ENCODE measurements at places on chromosomes 3 and 15.

GRCh38 chr3:15711281-15711680 is 86.5 kb downstream of the ANKRD28 start:
- DNase-seq = no peak

DNA sequence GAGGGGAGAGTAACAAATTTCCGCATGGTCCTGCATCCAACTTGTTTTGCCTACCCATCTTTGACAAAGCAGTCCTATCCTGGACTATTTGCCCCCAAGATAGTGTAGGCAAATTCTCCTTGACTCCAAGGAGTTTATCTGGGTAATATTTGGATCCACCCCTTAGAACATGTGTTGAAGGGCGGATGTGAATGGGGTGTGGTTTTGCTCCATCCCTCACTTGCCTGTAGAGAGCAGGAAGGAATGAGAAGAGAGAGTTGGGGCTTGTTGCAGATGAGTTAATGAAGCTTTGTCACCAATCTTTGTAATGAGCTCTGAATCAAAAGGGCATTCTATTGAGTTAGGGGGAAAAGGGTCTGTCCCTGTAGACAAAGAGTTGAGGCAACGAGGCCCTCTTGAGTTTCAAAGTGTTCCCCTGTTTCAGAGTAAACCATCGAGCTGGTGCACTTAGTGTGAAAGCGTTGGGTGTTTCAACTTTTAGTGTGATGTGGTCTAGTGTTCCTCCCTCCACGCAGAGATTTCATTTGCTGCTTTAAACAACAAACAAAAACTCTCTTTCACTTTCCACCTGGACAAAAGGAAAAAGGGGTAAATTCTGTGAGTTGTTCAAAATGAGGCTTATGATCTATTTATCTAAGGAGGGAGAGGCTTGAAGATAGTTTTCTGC is 42.2 kb upstream of the PPARG start:
- DNase-seq = no peak

GRCh38 chr3:147925272-147925671 is 516.1 kb downstream of the ZIC1 start:
- DNase-seq = no peak

DNA sequence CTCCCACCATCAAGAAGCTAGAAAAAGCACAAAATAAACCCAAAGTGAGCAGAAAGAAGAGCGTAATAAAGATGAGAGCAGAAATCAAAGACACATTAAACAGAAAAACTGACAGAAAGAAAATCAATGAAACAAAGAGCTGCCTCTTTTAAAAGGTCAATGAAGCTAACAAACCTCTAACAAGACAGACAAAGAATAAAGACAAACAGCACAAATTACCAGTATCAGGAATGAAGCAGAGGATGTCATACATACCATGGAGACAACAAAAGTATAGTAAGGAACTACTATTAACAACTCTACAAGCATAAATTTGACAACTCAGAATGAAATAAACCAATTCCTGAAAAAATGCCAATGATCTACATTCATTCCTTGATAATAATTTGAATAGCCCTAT is 15.0 kb downstream of the C3orf70 start:
- DNase-seq = no peak

- no peak for DNase-seq
Measured at GRCh38 chr3:172057059-172057458, 17.7 kb downstream of the FNDC3B start.

- no peak for DNase-seq
Measured at GRCh38 chr15:59976480-59977271, 27.4 kb upstream of the FOXB1 start.

GRCh38 chr3:179788996-179789395 is 136.2 kb downstream of the USP13 start:
- DNase-seq = no peak

DNA sequence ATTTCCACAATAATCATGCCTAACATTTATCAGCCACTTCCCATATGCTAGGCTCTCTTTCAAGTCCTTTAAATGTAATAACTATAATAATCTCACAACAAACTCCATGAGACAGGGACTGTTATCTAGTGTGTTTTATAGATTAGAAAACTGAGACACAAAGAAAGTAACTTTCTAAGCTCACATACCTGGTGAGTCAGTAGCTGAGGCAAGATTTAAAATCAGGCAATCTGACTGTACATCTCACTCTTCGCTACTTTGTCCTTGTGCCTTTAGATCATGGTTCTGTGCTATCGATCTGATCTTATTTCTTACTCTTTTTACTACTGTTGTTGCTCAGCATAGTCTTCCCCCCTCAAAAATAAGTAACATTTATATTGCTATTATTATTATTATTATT is 295.5 kb downstream of the LPP start:
- DNase-seq = no peak

DNA sequence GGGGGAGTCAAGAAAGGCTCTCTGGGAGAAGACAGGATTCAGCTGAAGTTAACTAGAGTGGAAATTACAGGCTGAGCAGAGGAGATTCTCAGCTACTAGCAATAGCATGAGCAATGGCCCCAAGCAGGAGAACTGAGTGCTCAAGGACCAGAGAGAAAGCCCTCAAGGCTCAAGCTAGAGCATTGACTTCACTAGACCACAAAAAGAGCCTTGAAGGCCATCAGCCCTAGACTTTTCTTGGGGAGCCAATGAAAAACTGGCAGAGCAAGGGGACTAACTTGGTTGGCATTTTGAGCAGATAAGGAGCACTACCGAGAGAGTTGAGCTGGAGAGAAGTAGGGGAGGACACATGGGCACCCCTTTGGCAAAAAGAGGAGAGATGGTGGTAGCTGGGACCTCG is 277.6 kb downstream of the FEZF2 start:
- DNase-seq = no peak

- no peak for DNase-seq
Measured at GRCh38 chr3:117129516-117129915, 419.9 kb downstream of the TUSC7 start.

- DNase-seq = no peak
Measured at GRCh38 chr3:195612075-195612800, 28.5 kb upstream of the APOD start.

- no peak for DNase-seq
Measured at GRCh38 chr3:31364711-31365110, 168.0 kb upstream of the STT3B start.

GRCh38 chr15:64521726-64522164 is 61.4 kb downstream of the ZNF609 start:
- no peak for DNase-seq

DNA sequence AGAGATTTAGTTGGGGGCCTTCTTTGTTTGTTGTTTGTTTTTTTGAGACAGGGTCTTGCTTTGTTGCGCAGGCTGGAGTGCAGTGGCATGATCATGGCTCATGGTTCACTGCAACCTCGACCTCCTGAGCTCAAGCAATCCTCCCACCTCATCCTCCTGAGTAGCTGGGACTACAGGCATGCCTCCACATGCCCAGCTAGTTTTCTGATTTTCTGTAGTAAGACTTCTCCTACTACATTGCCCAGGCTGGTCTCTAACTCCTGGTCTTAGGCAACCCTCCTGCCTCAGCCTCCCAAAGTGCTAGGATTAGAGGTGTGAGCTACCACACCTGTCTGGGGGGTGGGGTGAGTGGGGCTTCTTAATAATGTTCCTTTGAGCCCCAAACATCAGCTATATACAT is 148.3 kb upstream of the ADAMTS9 start:
- DNase-seq = no peak

GRCh38 chr3:45098310-45098709 is 47.9 kb downstream of the CDCP1 start:
- no peak for DNase-seq

DNA sequence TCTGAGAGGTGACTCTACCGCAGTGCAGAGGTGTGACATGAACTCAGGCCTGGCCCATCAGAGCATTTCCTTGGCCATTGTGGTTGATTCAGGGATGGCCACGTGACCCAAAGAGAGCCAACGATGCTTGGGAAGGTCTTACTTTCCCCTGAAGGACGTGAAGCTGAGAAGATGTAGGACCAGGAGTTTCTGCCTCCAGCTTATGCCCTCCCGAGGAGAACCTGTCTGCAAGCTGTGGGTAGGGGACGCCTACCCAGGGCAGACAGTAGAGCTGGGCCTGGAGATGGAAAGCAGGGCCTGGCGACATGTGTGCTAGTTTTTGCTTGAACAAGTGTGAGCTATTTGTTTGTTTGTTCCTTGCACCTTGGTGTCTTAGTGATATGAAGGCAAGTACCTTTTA is 89.4 kb downstream of the RPLP1 start:
- no peak for DNase-seq

DNA sequence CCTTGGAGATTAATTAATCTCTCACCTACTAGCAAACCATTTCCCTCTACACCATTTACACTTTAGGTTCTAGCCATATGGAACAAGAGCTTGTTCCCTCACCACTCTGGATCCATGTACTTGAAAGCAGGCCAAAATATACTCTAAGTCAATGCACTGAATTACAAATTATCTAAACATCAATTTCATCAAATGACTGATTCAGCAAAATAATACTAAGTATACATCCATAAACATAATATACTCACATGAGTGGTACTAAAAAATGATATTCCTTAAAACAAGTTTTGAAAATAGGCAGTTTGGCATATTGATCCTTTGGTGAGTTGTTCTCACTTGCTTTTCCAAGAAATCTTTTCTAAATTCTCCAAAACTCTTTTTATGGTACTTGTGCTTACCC is 459.7 kb upstream of the ZNF385D start:
- DNase-seq = no peak

DNA sequence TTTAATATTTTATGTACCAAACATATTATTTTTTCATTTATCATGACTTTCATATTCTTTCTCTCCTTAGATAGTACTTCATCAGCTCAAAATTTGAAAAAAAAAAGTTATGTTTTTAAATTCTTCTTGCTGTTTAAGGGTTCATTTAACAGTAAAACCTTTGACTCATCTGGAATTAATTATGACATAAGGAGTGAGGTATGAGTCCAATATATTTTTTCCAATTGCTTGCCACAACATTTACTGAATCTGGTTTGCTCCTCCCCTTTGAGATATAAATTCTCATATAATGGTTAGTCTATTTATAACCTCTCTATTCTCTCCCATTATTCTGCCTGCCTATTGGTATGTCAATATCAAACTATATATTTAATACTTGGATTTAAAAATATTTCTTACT is 387.8 kb downstream of the TUSC7 start:
- no peak for DNase-seq

DNA sequence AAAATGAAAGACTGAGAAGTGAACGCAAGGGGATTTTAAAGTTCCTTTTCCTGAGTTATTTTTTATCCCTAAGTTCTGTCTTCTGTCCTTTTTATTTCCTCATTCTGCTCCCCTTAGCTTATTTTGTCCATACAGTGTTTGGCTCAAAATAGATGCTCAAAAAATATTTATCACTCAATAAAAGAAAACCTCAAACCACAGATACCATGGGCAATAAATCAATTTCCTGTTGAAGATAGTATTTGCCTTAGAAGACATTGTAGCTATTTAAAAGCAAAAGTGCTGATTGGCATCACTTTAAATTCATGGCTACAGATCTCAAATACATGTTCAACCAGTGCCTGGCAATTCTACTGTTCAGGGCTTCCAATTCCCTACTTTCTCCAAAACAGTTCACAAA is 316.5 kb upstream of the ADAMTS9 start:
- no peak for DNase-seq

Data from NCI-H1694 treated with DMSO at 0.1 percent for 48 hours (cell line).